Left renal cortex interstitium (tissue), 4 donors: ENCODE measurements at places on chromosomes 4 and X. TPM values are rescaled to one million over a fixed set of nuclear protein-coding genes. Genes with fewer than 3 reads are reported as not detected.

DNA sequence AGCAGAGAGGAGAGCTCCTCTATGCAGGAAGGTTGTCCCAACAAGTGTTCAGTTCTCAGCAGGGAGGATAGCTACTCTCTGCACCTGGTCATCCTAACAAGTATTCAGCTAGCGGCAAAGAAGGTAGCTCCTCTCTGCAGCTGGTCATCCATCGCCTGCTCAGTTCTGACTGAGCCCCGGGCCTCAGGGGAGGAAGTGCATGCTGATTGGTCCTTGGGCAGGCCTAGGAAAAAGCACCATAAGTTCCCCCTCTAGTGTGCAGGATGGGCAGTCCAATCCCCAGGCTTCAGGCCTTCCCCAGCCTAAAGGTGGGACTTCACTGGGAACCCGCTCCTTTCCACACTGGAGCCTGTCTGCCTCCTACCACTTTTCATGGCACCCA is 4.4 kb upstream of the FBXW7 start:
- DNase-seq = no peak

GRCh38 chr4:143399113-143399949 is 62.7 kb downstream of the GAB1 start:
- no peak for DNase-seq

- DNase-seq = no peak
Measured at GRCh38 chrX:120380699-120381098, 18.8 kb downstream of the ATP1B4 start.

DNA sequence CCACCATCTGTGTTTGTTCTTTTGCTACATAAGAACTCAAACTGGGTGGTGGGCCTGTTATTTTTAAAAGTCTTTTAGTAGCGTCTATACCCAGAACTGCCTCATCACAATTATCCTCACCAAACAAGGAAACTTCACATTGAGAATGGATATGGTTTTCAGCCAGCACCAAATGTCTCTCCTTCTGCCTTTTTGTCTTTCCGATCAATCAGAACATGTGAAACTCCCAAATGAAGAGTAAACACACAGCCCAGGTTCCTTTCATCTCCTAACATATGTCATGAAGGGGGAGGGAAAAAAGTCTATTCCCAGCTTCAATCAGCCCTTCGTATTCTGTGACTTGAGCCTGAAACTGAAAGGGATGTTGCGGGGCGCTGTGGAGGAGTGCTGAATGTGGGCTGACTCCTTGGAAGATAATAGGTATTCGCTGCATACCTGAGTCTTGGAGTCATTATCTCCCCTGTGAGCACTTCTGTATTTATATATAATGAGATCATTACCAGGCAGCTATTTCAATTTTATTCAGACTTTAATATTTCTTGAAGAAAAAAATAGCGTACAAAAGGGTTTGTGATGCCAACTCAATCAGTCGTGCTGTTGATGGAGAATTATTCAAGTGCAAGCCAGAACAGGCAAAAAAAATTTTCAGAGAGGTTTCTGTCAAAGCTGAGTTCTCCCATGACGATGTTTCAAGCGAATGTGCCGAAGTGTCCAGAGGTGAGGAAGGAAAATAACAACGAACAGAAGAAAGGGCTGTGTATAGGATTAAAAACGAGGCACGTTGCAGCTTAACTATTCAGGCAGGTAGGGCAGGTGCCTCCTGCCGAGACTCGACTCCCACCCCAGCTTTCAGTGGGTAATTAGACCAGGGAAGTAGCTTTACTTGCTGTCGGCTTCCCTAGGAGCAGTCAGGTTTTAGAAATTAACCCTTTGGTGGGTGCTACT is 163.9 kb upstream of the NOCT start:
- DNase-seq = no peak

DNA sequence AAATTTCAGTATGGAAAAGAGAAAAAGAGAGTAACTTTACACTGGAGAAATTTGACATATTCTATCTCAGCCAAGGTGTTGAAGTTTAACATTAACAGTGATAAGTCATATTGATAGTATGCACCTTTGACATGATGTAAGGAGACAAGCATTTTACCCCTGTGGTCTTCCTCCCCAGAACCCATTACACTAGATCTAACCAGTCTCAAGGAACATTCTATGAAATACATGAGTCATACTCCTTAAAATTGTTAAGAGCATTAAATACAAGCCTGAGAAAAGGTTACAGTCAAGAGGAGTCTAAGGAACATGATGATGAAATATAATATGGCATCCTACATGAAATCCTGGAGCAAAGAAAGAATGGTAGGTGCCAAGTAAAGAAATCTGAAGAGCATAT is 1151.3 kb upstream of the IGFBP7 start:
- DNase-seq = no peak

GRCh38 chr4:93743635-93744034 is 84.9 kb upstream of the ATOH1 start:
- DNase-seq = no peak

- DNase-seq = no peak
Measured at GRCh38 chr4:13415068-13415785, 68.9 kb downstream of the RAB28 start.

DNA sequence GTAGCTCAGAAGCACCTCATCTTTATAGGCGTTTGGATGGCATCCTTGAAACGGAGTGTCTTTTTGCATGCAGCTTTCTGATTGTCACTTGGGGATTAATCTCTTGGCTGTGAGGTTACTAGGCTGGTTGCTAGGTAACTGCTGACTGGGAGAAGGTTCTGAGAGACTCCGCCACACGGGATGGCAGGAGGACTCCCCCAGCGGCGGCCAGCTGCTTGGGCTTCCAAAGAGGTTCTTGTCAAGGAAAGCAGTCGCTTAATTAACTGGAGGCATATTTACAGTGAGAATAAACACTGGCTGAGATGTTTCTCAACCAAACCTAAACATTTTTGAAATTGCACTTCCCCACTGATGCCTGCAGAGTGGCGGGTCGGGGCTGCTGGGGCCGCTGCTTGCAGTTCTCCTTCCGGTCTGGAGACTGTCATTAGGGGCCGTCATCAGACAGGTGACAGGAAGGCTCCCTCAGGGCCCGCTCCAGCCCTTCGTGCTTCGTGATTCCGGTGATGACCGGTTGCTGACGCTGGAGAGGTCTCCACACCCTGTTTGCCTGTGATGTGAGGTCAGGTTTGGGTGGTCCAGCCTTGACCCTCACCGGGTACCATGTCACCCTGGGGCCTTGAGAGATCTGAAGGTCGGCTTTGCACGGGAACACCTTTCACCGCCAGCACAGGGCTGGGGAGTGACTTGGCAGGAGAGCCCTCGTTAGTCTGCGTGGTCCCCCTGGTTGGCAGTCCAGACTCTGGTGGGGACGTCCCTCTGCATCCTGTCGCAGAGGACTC is 9.1 kb downstream of the NSG1 start:
- DNase-seq = no peak

DNA sequence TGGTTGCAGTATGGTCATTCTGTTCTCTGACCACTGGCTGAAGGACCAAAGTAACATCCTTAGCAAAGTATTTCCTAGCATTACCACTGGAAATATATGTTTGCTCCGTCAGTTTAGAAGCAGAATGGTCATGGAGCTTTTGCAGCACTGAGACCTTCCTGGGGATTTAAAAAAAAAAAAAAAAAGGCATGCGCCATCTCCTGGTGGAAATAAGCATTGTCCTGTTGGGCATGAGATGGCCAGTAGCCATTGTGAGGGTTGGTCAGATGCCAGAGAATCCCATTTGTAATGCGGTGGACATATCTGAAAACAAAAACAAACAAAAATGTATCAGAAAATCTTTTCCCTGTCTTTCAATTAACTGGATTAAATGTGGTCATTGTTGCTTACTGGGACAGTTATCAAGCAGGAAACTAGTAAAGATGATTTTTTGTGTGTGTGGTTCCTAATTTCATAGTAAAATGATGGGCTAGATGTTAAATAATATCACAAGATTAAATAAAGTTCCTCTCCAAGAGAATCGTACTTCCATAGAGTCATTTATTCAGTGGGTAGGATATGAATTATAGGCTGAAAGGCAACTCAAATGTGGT is 139.6 kb downstream of the SOWAHB start:
- no peak for DNase-seq

DNA sequence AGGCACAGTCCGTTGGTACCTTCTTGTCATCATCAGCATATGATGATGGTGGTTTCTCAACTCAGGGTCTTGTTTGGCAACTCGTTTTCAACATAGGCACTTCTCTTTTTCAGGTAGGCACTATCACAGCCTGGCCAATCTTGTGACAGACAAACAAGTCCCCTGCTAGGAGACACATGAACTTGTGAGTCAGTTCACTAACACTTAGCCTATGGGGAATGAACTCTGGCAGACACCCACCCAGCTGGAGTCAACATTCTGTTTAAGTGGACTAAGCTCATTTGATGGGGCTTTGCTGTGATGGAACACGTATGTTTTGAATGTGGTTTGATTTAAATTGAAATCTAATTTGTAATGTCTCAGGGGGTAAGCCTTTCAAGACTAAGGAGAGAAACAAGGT is 100.7 kb upstream of the MAMLD1 start:
- no peak for DNase-seq

- no peak for DNase-seq
Measured at GRCh38 chr4:123623611-123624010, 227.0 kb downstream of the SPRY1 start.

- no peak for DNase-seq
Measured at GRCh38 chr4:174316546-174316945, 32.8 kb downstream of the CEP44 start.

DNA sequence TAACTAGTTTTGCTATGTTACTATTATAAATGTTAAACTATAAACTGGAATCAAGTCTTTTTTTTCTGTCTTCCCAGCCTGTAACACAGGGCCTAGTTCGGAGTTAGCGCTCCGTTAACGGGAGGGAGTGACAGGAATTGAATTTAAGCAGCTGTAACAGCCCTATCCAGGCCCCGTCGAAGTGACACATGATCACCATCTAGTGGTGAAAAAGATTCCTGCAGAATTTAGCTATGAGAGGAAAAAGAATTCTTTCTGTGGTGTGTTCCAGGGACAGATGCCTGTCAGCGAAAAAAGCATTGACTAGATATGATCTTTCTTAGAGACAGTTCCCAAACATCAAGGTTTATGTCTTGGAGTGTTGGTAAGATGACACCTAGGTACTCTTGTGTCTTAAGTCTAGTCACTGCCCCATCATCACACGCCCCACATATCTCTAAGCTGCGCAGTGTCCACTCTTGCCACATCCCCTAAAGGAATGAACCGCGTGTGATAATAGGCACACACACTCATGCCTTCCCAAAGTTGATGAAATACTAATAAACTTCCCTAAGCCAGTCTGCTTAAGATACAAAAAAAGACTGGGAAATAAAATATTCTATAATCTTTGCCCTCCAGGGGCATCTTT is 2.1 kb downstream of the GAB3 start:
- no peak for DNase-seq

The PLXNB3 gene
- 1.3 TPM for polyA plus RNA-seq

The FGFBP2 gene
- 0.47 TPM for polyA plus RNA-seq

The ADAM29 gene
- not detected for polyA plus RNA-seq

The SLC4A4 gene
- 80.1 TPM for polyA plus RNA-seq

The ATOH1 gene
- not detected for polyA plus RNA-seq

The TDO2 gene
- 4.0 TPM for polyA plus RNA-seq

The ADH4 gene
- 1.4 TPM for polyA plus RNA-seq

The LRCH2 gene
- polyA plus RNA-seq = 15.8 TPM

The PAPSS1 gene
- polyA plus RNA-seq = 69.7 TPM

The GRIA2 gene
- polyA plus RNA-seq = 2.1 TPM

The FOXR2 gene
- polyA plus RNA-seq = not detected

The SMIM31 gene
- 0.20 TPM for polyA plus RNA-seq
